ENCODE measurements at places on chromosomes 6 and 20.
A peak's percentile ranks its signal among the peaks of the same experiment; 100 is the strongest.

- DNase-seq: no peak
These were observed 11.9 kb upstream of the QKI start for GRCh38 chr6:163402616-163403015.

- no peak for DNase-seq
These were observed 361.9 kb upstream of the JARID2 start for GRCh38 chr6:14883921-14884320.

DNA sequence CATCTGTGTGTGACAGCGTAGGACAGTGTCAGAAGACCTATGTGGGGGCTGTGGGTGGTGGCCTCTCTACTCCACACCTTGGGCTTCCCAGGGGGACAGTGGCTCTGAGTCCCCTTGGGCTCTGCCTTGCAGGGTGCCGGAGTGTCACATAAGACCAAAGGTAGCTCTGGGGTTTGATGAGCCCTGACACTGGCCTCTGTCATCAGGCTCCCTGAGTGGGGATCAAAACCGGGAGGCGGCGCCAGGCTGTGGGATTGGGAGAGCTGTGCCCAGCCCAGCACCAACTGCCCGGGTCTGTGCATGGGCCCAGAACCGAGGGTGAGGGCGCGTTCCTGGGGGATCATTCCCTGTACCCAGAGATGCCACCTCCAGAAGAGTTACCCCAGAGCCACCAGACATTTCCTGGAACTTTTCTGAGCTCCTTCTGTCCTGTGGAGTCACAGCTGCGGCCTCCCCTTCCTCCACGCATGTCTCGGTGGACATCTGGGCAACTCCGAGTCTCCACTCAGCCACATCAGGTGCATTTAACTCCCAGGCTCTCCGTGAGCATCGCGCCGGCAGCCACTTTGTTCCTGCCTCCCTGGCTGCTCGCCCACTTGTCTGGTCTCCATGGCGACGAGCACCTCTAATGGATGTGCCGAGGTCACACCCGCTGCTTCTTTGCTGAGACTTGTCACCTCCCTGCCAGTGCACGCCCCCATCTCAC lies 94.7 kb downstream of the TMEM242 start:
- no peak for DNase-seq

DNA sequence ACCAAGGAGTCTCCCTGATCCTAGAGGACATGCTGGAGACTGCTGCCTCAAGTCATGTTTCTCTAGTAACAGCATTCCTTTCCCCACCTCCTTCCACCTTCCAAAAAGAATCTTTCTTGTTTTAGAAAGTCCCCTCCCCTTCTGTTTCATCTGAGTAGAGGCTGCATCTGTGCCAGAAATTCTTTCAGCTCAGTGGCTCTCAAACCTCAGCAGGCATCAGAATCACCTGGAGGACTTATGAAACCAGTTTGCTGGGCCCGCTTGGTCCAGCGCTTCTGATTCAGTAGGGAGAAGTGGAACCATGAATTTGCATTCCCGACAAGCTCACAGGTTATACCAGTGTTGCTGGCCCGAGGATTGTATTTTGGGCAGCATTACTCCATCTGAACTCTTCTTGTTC lies 55.1 kb downstream of the TMEM200A start:
- DNase-seq: no peak

DNA sequence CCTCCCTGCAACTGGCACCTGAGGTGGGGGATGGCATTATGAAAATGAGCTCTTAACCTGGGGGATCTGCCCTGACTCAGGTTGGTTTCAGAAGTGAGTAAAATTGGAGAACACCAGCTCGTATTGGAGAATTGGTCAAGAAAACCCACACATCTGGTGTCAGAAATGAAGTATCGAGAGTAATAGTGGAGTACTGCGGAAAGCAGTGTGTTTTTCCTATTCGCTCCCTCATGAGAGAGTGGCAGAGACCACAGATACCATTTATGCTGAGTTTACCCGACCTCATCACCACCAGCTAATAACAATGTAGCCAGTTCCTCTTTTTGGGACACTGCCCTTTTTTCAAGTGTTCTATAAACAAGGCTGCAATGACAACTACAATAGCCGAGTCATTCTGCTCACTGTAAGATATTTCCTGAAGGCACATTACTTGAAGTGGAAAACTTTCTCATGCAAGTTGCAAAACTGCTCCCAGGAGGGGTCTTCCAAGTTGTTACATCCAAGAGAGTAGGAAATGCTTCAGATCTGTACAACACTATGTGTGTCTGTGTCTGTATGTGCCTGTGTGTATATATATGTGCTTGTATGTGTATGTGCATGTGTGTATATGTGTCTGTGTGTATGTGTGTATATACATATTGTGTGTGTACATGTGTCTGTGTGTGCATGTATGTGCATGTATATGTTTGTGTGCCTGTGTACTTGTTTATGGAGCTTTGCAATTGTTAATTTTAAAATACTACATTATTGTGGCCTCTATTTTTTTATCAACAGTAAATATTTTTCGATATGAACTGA lies 106.0 kb upstream of the CST7 start:
- DNase-seq: no peak

- DNase-seq: no peak
These were observed 52.3 kb upstream of the MLN start for GRCh38 chr6:33856031-33856590.

- no peak for DNase-seq
These were observed 21.2 kb downstream of the ARFGEF2 start for GRCh38 chr20:48942730-48943129.

DNA sequence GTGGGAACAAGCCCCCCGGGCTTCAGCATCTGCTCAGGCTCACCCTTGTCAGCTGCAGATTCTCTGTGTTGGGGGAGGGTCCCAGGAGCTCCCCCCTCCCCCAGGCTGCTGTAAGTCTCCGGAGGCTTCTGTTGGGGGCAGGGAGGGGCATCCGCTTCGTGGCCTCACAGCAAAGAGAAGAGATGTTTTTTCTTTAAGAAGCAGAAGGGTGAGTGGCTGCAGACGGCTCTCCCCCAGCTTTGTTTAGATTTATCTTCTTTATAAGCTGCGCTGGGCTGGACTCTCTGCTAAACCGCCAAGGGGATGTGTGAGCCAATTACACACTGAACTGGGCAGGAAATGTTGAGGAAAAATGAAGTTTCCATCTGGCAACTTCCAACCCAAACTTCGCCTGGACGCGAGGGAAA lies 48.7 kb upstream of the GATA5 start:
- no peak for DNase-seq

GRCh38 chr6:21085211-21085610 lies 508.3 kb upstream of the SOX4 start:
- DNase-seq: no peak

DNA sequence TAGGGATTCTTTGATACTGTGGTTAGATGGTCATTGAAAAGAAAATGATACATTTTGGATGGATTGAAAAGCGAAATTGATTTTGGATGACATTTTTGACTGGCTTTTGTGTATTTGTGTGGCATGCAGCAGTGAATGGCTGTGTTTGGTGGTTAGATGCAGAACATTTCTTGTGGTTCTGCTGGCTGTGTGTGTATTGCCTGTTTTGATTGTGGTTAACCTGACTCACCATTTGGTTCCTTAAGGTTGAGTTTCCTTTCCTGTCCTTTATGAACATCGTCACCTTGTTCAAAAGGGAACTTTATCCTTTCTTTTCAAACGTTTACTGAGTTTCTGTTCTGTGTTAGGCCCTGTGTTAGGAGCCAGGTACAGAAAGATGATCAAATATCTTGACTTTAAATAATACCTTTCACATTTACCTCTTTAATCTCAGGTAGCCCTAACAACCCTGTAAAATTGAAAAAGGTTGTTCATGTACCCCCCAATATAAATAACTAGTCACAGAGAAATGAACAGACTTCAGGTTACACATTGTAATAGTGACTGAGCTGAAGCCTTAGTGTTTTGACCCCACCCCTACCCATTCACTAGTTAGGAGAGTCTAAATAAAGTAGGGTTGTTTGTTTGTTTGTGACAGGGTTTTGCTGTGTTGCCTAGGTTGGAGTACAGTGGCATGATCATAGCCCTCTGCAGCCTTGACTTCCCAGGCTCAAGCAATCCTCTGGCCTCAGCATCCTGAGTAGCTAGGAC lies 23.8 kb downstream of the ANKS1A start:
- no peak for DNase-seq

GRCh38 chr6:170040115-170040500 lies 250.8 kb downstream of the DLL1 start:
- DNase-seq: no peak

DNA sequence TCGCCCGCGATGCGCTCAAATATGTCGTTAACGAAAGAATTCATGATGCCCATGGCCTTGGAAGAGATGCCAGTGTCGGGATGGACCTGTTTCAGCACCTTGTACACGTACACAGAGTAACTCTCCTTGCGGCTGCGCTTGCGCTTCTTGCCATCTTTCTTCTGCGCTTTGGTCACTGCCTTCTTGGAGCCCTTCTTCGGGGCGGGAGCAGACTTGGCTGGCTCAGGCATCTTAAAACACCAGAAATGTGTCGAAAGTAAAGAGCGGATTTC lies 36.4 kb downstream of the HFE start:
- DNase-seq: peak; percentile 58

DNA sequence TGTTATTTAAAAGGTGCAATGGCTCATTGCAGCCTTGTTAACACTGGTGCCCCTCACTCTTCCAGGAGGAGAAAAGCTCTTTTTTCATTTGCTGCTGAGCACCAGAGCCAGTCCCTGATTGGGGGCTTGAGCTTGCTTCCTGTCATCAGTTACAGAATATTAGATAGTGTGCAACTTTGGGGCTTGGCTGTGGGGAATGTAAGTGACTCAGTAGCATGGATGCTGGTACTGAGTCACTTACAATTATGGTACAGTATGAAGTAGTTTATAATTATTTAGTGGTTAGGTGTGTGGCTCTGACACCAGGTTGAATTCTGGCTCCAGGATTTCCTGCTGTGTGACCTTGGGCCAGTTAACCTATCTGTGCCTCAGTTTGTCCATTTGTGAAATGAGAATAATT lies 37.6 kb downstream of the ANKS1A start:
- DNase-seq: no peak

All from endothelial cell (in vitro differentiated cells).